ENCODE measurements at places on chromosomes 4 and X. TPM values are rescaled to one million over a fixed set of nuclear protein-coding genes. Genes with fewer than 3 reads are reported as not detected.

Gene SPARCL1
- not detected for total RNA-seq

Gene OTUD6A
- total RNA-seq, result not detected

Gene ADGRG4
- total RNA-seq, result not detected

- no peak for DNase-seq
- no peak overlapping the region for H3K4me3 ChIP-seq
- H3K36me3 ChIP-seq, result no peaks in the 10 kb centered on the region
Observed at GRCh38 chrX:16934185-16934584, 12.3 kb upstream of the REPS2 start.

DNA sequence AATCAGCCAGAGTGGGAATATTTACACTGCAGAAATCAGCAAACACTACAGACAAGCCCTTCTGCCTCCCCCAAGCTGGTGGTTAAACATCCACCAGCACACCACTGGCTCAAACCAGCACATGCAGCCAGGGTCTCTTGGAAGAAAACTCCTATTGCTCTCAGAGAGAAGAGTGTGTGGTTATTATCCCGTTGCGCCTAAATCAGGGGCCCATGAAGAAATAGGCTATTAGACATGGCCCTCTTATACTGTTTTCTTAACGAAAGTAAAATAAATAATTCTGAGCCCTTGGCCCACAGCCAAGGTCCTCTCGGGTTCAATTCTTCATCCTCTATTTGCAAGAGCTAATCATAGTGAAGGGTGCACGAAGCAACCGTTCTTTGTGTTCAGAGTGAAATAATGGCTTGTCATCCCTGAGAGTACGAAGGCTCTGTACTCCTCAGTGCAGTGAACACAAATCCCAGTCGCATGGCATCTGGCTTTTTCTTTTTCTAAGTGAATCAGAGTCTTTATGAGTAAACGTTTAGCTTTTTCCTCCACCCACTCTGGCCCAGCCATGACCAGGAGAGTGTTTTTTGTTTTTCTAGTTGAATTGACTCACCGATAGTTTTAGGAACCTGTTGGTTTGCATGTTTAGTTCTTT, 33.4 kb upstream of the RBM47 start:
- no peak for DNase-seq
- no peak overlapping the region for H3K27ac ChIP-seq
- H3K4me3 ChIP-seq, result no peak overlapping the region
- no peaks in the 10 kb centered on the region for H3K4me1 ChIP-seq
- no peaks in the 10 kb centered on the region for H3K27me3 ChIP-seq
- no peaks in the 10 kb centered on the region for H3K36me3 ChIP-seq

GRCh38 chr4:6694177-6694901, 661 bp downstream of the S100P start:
- peaks cover 49% of the 10 kb centered on the region for H3K4me1 ChIP-seq
- no peaks in the 10 kb centered on the region for H3K27me3 ChIP-seq
- no peaks in the 10 kb centered on the region for H3K36me3 ChIP-seq

DNA sequence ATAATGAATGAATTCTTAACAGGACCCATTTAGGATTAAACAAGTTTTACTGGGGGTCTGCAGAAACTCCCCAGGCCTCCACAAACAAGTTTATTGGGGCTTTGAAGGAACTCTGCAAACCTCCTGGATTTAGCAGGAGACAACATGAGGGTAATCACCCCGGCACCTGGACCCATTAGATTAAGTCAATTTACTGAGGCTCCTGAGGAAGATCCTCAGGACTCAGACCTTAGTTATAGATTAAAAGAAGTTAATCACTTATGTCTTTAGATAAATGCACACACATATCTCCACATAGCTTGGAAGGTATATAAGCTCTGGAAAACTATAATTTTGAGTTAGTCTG, 29.4 kb downstream of the XG start:
- DNase-seq, result no peak
- H3K36me3 ChIP-seq, result no peaks in the 10 kb centered on the region
- no peaks in the 10 kb centered on the region for H3K4me1 ChIP-seq
- no peak overlapping the region for H3K27ac ChIP-seq
- H3K4me3 ChIP-seq, result no peak overlapping the region

All from naive thymus-derived CD8-positive, alpha-beta T cell (primary cell).